ENCODE measurements at places on chromosomes 4 and X.

DNA sequence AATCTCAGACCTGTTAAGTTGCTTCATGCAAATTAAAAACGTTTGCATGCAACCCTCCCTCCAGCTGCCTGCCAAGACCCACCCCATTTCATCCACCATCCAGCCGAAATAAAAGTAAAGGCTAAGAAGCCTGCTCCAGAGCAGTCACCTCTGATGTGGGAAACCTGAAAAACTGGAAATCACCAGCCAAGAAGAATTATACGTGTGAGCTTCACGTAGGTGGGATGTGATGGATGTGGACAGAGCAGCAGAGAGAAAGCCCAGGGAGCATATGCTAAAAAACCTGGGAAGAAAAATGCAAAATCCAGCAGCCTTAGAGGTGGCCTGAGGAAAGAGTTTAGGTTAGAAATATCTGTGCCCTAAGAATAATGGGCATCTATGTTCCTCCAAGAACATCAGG lies 160.6 kb upstream of the STS start:
- no peak for DNase-seq

- DNase-seq, result no peak
Measured at GRCh38 chrX:130981836-130982235, 76.3 kb upstream of the ARHGAP36 start.

GRCh38 chrX:130771648-130772047 lies 131.4 kb downstream of the ENOX2 start:
- no peak for DNase-seq

GRCh38 chr4:185810746-185811508 lies 1.1 kb downstream of the SORBS2 start:
- no peak for DNase-seq

DNA sequence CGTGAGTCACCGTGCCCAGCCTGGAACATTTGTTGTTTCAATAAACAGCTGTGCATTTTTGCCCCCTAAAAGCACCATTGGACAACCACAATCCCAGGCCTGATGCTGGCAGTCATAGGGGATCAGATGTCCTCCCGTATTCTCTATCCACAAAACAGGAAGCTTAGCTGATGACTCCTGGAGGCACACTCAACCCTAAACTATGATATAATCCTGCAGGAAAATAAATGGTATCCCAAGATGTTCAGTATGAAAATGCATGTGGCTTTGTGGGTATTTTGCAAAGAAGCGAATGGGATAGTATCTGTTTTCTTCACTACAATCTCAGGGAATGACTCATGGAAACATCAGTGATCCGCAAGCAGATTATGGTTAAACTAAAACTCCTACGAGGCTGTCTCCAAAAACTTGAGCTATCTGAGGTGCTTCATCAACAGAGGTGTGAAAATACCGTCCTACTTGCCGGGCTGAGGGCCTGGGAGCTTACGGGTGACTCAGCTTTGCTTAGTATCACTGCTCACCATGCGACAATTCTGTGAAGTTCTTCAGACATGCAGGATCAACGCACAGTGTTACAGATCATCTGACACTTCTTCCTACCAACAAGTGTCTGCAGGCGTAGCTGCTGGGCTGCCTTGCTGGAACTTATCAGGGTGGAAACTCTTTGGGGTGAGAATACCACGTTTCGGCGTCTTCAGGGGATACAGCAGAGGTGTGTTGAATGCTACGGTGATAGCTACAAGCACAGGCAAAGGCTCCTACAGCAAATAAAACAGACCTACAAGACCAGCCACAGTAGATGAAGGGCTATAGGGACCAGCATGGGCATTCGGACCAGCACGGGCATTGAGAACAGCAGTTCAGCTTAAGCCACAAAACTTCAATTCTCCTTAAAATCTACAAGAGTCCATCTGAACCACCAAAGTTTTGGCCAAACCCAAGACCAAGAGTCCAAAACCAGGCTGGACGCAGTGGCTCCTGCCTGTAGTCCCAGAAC lies 148.5 kb downstream of the DHRSX start:
- no peak for DNase-seq
